ENCODE measurements at places on chromosomes 16 and 17.

DNA sequence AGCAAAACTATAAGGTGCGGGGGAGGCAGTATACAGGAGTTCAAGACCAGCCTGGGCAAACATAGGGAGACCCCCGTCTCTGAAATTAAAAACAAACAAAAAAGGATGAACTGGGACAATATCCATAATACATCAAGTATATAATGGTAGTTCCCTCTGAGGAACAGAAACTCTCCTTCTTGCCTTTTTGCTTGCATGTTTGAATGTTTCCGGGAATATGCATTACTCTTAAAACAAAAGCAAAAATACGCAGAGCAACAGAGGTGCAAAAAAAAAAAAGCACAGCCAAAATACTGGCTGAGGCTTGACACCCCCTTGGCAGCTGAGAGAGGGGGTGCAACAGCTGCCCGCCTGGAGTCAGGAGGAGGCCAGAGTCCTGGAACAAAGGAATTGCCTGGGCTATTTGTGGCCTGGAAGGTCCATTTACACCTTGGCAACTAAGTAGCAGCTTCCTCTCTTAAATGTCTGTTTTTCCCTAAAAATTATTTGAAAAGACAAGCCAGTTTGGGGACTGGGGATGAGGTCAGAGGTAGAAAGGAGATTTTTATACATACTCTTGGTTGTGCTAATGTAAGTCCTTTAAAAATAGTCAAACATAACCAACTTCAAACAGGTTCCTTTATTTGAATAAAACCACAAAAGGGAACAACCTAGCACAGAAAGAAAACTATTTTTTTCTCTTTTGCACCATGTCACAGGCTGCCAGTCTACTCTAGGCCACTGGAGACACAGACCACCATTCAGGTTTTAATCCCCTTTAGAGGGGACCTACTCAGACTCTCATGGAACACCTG lies 19.5 kb downstream of the USP7 start:
- DNase-seq: no peak

DNA sequence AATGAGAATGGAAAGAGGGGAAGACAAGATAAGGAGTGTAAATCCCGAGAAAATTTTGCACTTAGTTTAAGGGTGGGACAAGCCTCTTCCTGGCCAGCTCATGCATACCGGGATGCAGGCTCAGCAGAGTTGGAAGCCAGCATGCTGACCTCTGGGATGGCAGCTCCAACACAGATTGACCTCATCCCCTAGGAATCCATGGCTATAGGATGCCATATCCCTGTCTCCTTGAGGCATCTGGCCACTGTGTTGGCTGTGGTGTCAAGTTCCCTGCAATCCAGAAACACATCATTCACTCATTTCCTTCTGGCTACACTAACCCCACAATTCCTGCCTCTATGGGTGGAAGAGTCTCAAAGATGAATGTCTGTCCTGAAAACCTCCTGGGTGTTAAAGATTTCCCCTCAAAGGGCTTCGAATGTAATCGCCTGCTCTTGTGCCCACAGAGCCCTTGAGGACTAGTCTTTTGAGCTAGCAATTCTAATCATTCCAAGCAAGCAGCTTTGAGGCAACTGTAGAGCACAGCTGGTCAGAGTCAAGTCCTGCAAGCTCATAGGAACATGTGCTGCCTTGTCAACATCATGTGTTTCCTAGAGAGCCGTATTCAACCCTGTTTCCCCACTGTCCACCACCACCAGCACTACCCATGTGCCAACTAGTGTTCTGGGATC lies 141.4 kb downstream of the PMP22 start:
- no peak for DNase-seq

DNA sequence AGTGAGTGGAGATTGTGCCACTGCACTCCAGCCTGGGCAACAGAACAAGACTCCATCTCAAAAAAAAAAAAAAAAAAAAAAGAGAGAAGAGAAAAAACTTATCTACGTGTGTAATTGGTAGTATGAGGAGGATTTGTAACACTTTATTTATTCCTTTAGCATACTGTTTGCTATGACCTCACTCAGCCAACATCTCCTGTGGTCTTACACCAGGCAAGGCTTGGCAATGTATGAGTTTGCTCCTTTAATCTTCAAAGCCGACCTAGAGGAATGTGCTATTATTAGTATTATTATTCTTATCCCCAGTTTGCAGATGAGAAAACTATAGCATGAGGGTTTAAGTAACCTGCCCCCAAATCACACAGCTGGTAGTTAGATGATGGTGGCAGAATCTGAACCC lies 35.8 kb upstream of the HAPSTR1 start:
- DNase-seq: no peak

- no peak for DNase-seq
Observed at GRCh38 chr17:21523497-21524210, 147.5 kb downstream of the KCNJ12 start.

- no peak for DNase-seq
Observed at GRCh38 chr17:13576661-13577526, 24.8 kb downstream of the HS3ST3A1 start.

GRCh38 chr17:71987634-71988033 lies 133.2 kb upstream of the SOX9 start:
- DNase-seq: no peak

GRCh38 chr16:3541527-3542155 lies 35.6 kb downstream of the NLRC3 start:
- DNase-seq: no peak

GRCh38 chr16:78770353-78771091 lies 671.1 kb downstream of the WWOX start:
- peak; percentile 79 for DNase-seq

GRCh38 chr17:52025236-52025635 lies 133.3 kb downstream of the CA10 start:
- DNase-seq: no peak

GRCh38 chr16:57794849-57795430 lies 7.4 kb downstream of the KIFC3 start:
- no peak for DNase-seq

- DNase-seq: no peak
Observed at GRCh38 chr16:28984619-28985135, at the start of gene LAT. TSS of gene LAT (plus strand) at chr16:28985052. CDS start at chr16:28985418, 366 bp downstream.

GRCh38 chr17:76281573-76282371 lies 16.6 kb downstream of the UBALD2 start:
- no peak for DNase-seq

DNA sequence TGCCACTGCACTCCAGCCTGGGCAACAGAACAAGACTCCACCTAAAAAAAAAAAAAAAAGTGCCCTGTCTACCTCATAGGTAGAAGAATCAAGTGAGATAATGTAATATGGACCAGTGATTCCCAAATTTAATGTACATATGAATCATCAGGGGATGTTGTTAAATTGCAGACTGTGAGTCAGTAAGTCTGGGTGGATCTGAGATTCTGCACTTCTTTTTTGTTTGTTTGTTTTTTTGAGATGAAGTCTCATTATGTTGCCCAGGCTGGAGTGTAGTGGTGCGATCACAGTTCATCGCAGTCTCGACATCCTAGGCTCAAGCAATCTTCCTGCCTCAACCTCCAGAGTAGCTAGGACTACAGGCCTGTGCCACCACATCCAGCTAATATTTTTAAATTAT lies 31.6 kb downstream of the HOXB1 start:
- DNase-seq: no peak
